ENCODE measurements at places on chromosomes 2 and 18. TPM values are rescaled to one million over a fixed set of nuclear protein-coding genes. Genes with fewer than 3 reads are reported as not detected.

Gene TMEM169
- 2.3 TPM for total RNA-seq

- peak; percentile 95 for DNase-seq
Measured at GRCh38 chr18:5237723-5238370, 40.8 kb upstream of the AKAIN1 start.

Gene TTN
- total RNA-seq, result not detected

- DNase-seq, result no peak
Measured at GRCh38 chr2:4135765-4136164, 432.4 kb downstream of the DCDC2C start.
